ENCODE measurements at places on chromosomes 5 and 9.

- DNase-seq, result peak; percentile 68
Measured at GRCh38 chr5:149174847-149175234, 33.5 kb downstream of the ABLIM3 start.

DNA sequence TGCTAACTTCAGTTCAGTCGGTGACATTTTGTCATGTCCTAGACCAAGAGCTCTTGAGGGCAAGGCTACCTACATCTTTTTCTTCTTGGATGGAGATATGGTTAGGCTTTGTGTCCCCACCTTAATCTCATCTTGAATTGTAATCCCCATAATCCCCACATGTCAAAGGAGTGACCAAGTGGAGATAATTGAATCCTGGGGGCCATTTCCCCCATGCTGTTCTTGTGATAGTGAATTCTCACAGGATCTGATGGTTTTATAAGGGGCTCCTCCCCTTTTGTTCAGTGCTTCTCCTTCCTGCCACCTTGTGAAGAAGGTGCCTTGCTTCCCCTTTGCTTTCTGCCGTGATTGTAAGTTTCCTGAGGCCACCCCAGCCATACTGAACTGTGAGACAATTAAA, 2.1 kb upstream of the CFAP90 start:
- DNase-seq, result no peak

- DNase-seq, result no peak
Measured at GRCh38 chr5:94113-94892, 2.3 kb downstream of the PLEKHG4B start.

DNA sequence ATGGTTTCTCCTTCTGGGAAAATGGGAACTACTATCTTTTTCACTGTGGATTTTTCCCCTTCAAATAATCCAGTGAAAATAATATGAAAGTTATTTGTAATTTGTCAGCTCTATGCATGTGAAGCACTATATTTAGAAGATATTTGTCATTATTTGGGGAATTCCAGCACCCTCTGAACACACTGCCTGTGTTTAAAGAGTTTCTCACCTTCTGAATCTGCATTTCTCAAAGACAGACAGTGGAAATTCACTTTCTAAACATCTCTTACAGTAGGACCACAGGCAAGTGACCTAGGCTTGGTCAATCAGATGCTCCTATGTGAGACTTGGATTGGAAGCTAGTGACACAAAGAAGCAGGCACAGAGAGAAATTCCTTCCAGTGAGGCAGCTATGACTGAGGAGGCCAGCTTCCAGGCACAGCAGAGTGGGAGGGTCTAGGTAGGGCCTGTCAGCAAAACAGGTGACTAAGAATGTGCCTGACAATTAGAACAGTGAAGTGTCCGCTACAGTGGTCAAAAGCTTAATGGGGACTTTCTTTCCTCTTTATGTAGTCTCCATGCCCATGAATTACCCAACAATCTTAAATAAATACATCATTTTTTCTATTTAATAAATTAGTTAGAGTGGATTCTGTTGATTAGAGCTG, 167.2 kb downstream of the HMHB1 start:
- DNase-seq, result peak; percentile 26

DNA sequence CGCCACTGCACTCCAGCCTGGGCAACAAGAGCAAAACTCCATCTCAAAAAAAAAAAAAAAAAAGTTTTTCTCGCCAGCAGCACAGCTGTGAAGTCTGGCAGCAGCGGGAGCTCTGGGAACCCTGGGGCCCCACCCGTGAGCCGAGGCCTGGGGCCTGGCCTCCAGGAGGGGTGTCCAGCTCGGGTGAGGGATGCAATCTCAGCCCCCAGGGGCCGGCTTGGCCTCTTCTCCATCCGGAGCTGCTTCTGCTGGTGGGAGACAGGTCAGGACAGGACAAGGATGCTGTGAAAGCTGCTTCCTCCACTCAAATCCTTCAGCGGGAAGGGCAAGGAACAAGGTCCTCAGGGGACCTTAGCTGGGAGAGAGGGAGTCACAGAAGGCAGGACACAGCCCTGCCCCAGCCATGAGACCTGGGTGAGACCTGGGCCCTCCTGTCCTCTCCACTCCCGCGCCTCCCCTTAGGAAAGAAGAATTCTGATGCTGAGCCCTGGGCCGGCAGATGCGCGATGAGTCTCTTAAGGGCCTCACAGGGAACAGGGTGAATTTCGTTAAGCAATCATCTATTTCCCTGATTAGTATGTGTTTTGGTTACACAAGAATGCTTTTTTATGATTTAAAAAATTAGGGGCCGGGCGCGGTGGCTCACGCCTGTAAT, 30.6 kb downstream of the PLPP7 start:
- DNase-seq, result no peak

DNA sequence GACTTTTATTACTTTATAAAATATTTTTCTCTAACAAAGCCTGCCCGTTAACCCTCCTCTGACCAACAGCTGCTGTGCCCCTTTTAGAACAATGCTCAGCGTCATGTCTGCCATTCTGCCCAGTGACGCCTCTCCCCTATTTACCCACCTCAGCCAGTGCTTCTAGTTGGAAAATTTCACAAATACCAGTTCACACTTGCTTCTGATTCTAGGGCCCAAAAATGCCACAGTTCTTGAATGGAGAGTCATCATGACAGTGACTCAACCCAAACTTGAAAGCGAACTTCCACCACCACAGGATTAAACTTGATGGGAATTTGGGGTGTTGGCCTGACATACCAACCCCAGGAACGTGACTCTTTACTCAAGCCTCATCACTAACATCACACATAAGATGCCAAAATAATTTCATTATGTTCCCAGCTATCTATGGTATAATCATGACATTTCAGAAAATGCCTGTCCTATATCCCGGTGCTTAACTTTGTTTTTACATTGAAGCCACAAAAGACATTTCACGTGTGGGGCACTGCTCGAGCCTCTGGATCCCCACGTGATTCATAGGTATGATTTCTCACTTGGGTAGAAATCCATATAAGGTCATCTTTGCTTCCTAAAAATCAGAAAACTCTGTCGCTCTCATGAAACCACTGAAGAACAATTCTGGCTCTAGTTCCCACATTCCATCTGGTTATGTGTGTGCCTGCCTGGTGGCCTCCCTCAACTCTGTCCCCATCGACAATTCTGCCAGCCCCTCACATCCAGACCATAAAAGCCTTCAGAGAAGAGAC, 220.9 kb downstream of the ACTL7B start:
- DNase-seq, result peak; percentile 31

DNA sequence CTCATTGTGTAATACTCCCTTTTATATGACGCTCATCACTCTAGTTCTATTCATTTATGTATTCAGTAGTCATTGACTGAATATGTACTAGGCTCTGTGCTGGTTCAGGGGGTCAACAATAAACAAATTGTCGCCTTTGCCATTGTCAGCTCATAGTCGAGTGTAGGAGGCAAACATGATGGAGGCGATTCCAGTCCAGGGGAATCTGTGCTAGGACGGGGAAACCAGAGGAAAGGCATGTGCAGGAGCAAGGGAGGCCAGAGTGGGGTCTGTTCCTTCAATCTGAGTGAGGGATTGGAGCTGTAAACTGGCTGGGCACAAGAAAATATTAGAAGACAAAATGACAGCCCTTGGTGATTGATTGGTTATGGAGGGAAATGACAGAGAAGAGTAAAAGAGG, 83.9 kb downstream of the ANGPTL2 start:
- no peak for DNase-seq

GRCh38 chr5:139708434-139708861, 60.3 kb downstream of the CXXC5 start:
- no peak for DNase-seq

GRCh38 chr5:25301836-25302235, 657.1 kb upstream of the CDH10 start:
- no peak for DNase-seq

DNA sequence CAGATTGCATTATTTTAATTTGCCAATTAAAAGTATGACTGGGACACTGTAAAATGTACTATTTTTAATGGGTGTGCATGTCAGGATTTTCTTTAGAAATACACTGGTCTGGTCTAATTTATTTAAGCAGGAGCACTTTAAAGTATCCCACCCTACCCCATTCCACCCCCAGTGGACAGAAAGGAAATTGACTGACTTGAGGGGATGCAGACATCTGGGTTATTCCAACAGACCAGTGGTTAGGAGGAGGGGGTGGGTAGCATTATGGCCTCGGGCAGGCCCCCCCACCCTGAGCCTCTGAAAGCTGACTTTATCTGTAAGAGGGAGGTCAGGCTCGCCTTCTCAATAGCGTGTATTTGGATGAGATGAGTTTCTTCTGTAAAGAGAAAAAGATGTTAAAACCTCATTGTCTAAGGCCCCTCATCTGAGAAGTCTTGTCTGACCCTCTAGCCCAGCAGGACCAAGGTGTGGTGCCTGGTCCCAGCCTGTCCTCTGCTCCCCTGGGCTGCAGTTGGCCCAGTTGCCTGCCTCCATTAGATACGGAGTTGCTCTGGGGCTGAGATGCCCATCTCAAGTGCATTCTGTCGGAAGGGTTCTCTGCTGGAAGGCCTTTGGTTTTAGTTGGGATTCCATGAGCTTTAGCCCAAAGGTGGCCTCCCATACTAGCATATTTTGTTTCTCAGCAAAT, 4.4 kb downstream of the HNRNPAB start:
- DNase-seq, result no peak

DNA sequence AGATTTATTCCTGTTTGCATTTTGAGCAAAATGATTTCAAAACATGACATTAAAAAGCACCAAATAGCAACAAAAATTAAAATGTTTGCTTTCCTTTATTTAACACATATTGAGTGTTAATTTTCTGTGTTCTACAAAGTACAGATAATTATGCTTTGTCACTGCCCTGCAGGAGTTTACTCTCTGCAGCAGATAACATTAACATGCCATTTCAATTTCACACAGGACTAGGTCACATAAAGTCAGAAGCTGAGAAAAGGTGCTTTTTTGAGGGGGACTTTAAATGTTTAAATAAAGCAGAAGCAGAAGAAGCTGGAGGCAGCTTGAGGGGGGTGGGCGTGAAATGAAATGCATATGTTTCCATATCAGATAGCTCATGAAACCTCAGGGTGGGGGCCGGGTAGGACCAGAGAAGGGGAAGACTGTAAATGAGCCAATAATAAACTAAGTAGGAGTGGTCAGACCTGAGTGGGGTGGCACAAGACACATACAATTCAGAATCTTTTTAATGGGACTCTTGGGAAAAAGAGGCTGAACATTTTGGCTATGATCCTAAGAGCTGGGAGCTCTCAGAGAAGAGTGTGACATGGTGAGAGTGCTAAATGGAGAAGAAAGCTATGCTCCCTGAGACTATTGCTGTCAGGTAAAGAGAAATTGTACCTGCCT, 387.5 kb downstream of the FAM170A start:
- DNase-seq, result no peak

GRCh38 chr5:14816374-14816998, 55.1 kb downstream of the ANKH start:
- peak; percentile 63 for DNase-seq

- peak; percentile 80 for DNase-seq
Measured at GRCh38 chr9:13690595-13690994, 411.1 kb upstream of the MPDZ start.

DNA sequence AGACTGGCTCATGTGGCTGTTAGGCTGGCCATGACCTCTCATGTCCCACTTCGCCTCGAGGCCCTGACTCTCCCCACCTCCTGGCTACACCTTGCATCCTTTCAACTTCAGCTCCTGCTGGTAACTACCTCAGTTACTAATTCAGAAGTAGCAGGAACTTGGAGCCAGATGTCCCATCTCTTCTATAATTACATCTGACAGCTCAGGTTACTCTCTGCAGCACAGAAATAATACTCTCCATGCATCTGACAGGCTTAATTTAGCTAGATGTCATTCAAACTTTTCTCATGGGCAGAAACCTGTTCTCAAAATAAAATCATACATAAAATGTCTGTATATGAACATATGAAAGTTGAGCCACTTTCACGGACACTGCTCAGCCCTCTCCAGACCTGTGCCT, 92.2 kb upstream of the IL33 start:
- DNase-seq, result no peak

DNA sequence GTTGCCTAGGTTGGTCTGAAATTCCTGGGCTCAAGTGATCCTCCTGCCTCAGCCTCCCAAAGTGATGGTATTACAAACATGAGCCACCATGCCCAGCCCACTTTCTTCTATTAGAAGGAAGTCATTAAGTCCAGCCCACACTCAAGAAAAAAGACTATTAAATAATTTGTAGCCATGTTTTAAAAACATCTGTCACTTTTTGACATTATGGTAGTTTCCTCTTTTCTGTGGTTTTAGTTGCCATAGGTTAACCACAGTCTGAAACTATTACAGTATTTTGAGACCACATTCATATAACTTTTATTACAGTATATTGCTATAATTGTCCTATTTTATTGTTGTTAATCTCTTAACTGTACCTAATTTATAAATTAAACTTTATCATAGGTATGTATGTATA, 31.9 kb upstream of the C5orf24 start:
- no peak for DNase-seq

DNA sequence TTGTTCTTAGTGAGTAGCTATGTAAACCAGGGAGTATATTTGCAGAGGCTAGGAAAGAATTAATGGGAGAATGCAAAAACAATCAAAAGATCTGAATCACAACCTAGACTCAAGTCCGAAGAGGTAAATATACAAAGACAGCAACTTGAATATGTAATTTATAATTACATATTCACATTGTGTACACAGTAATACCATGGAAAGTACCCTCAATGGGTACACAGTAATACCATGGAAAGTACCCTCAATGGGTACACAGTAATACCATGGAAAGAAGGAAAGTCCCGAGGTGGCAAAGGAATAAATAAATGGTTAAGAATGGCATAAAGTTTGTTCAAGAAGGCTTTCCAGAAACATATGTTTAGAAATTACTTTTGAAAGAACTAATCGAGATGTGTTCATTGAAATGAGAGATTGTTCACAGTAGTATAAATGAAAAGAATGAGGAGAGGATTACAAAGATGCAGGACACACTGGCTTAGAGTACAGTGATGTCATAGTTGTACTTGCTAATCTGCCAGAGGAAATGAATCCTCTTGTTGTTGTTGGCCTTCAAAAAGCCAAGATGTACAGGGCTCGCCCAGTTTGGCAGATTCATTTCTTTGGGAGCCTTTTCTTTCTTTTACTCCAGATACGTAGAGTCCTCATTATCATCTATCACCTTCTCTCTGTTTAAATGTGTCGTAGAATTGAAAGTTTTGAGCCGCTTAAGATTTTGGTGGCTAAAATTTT, 116.0 kb downstream of the UNC13B start:
- no peak for DNase-seq

DNA sequence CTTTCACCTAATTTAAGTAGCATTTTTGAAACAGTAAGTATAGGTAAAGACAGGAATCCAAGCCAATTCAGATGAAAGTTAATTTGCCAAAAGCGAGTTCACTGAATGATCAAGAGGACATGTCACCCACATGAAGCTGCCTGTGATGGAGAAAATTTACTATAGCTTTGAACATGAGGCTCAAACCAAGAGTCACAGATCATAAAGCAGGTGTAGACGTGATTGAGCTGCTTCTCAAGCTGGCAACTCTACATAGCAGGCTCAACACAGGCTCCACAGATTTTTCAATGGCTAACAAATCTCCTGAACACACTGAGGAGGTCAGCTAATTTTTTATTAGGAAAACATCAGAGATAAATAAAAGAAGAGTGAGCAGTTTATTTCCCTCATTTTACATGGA, 173.7 kb downstream of the FAM114A2 start:
- DNase-seq, result no peak

GRCh38 chr9:72949918-72950325, 2.9 kb downstream of the ALDH1A1 start:
- DNase-seq, result no peak
